ENCODE measurements at places on chromosomes 12 and 14. TPM values are rescaled to one million over a fixed set of nuclear protein-coding genes. Genes with fewer than 3 reads are reported as not detected.

Gene APOF
- not detected for total RNA-seq

DNA sequence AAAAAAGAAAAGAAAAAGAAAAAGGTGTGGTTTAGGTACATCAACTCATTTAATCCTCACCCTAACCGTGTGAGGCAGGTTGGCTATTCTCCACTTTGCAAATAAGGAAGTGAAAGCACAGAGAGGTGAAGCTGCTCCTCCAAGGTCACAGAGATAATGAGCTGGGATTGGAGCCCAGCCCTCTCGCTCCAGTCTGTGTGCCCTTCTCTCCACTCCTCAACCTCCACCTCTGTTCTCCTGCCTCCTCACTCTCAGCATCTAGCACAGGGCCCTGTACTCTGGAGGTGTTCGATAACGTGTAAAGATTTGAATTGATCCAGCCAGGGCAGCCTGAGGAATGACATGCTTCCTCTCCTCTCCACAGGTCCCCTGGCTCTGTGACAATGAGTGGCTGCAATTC lies 502.3 kb downstream of the TMEM132D start:
- no peak for DNase-seq

Gene TSPAN19
- 0.63 TPM for total RNA-seq

DNA sequence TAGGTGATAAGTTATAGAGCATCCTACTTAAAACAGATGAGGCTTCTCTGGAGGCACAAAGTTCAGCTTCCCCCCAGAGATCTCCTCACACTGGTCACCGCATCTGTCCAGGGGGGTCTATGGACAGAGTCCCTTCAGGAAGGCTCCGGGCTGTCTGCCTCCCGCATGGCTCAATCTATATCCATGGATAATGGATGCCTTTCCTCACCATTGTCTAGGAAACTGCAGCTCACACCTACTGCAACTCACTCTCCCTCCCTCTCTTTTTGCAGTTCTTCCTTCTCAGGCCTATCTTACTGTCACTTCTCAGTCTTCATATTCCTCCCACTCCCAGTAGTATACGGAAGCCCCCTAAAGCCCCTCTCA lies 100.6 kb upstream of the BCL2L14 start:
- no peak for DNase-seq

DNA sequence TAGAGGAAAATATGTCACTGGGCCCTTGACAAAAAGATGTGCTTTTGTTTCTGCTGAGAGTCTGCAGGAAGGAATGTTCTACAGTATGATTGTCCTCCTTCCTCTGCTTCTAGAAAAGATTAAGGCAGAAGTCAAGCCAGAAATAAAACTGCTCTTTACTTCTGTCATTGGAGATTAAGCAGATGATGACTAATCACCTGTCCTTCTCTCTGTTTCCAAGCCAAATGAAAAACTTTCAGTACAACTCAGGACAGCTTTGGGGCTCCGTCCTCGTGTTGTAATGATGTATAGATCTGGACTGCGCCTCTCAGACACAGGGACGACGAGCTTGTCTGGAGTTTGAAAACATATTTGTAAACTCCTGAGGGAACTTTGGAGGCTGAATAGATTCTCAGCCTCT lies 159.3 kb downstream of the DYRK2 start:
- DNase-seq = no peak

Gene SIRT4
- total RNA-seq = 0.61 TPM

- DNase-seq = no peak
Observed at GRCh38 chr12:97520106-97520505, 57.5 kb downstream of the RMST start.

- DNase-seq = no peak
Observed at GRCh38 chr14:80078501-80078900, 132.8 kb downstream of the DIO2 start.

All from MCF 10A (cell line).